ENCODE measurements at places on chromosomes 3 and 15.

DNA sequence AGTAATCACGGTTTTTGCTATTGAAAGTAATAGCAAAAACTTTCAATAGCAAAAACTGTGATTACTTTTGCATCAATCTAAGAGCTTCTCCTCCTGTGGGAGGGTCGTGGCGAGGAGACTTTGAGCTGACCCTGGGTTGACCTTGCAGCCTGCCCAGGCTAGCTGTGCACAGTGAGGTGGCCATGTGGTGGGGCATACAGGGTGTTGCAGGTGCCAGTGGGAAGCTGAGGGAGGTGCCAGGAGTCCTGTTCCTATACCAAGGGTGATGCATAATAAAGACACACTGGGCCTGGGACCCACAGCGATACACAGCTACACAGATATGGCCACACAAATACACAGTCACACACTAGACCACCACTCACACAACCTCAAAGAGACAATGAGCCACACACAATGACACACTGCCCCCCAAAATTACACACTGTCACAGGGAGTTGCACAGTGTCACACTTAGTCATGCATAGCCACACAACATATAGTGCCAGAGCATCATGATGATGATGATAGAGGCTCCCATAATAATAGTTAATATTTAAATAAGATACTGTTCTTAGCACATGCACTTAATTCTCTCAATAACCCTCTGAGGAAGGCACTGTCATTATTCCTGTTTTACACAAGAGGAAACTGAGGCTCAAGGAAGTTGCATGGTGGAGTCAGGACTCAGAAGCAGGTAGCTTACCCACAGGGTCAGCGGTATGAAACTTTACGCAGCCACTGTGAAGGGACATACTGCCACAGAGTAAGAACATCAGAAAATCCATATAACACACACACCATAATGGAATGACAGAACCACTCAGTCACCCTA is 6.3 kb downstream of the PLCD1 start:
- no peak for DNase-seq

- DNase-seq: no peak
These were observed 198.1 kb downstream of the MBNL1 start for GRCh38 chr3:152466784-152467183.

DNA sequence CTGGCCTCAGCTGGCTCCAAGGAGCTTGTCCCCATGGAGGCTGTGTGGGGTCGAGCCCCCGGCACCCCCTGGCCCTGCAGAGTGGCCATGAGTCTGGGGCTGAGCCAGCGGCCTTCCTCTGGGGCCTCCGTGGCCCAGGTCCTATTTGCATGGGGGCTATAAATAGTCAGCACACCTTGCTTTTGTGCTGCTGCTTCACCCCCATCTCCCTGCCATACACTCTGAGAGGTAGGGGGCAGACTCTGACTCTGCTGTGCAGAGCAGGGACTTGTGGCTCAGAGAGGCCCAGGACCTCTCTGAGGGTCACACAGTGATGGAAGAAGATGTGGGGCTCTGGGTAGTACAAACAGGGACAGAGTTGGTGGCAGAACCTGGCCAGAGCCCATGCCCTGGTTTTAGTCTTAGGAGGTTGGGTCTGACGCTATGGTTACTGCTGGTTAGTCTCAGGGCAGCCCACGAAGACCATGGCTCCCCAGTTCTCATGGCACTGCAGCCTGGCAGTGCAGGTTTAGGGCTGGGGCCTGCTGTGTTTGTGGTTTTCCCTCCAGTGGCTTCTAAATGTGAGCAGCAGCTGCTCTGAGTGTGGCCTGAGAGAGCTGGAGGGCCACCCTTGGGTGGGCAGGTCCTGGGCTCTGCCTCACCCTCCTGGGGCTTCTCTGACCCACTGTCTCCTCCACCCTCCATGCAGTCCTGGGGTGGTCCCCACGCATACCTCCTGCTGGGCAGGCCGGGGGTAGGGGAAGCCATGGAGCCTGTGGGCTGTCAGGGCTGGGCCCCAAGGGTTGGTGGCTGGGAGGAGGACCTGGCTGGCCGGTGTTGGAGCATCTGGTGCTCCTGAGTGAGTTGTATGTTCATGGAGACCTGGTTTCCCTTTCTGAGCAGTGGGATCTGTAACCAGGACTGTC is 13.6 kb downstream of the PRKCD start:
- DNase-seq: no peak

DNA sequence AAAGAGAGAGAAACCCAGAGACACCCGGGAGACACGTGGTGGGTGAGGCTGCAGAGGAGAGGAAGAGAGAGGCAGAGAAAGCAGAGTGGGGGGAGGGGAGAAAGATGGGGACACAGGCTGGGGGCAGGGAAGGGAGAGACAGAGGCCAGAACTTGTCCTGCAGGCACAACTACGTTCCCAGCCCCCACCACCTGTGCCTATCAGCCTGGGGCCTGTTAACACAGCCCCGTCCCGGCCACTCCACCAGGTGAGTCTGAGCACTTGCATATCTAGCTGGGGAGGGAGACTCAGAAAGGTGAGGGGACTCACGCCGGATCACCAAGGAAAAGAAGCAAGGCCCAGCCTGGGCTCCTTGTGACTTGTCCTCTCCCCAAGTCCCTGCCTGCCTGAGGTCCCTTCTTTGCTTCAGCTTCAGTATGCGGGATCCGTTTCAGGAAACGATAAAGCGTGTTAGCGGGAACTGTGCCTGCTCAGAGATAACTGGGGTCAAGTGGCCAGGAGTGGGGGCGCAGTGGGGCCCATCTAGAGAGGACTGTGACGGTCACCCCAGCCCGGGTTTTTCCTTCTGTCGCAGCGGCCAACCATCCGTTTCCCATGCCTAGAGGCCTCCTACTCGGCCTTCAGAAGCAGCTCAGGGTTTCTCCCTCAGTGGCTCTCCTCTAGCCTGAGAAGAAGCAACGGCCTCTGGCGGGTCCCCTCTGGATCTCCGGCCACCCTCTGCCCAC is 10.3 kb downstream of the LINGO1 start:
- no peak for DNase-seq

DNA sequence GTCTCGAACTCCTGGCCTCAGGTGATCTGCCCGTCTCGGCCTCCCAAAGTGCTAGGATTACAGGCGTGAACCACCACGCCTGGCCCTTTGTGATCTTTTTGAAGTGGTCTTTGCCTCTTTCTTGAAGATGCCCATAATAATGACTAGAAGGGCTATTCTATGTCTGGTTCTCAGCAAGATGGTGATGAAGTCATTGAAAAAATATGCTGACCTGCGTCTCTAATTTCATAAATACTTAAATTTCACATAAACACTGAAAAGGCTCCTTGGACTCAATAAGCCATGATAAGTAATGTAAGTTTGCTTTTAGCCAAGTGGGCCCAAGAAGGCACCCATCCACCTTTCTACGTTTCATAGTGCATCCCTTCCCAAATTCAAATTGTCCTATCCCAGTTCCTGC is 775 bp upstream of the MAPK6 start:
- no peak for DNase-seq

DNA sequence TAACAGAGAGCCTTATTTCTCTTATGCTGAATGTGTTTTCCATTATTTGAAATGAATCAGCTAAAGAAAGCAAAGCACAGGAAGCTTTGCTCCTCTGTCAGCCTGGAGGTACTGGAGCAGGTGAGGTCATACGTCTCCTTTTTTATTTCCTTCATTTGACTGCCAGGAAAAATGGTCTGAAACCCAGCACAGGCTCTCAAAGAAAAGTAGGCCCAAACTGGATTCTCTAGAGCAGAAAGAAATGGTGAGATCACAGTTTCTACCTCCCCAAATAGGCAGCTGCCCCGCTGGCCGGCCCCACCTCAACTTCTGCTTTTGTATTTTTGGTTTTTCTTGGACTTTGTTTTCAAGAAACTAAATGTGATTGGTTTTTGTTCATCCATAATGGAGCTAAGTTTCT is 95.1 kb downstream of the RPL39L start:
- no peak for DNase-seq

- no peak for DNase-seq
These were observed 8.8 kb upstream of the PRKAR2A start for GRCh38 chr3:48856469-48856868.

- DNase-seq: no peak
These were observed 260.3 kb upstream of the MRPL3 start for GRCh38 chr3:131762981-131763564.

DNA sequence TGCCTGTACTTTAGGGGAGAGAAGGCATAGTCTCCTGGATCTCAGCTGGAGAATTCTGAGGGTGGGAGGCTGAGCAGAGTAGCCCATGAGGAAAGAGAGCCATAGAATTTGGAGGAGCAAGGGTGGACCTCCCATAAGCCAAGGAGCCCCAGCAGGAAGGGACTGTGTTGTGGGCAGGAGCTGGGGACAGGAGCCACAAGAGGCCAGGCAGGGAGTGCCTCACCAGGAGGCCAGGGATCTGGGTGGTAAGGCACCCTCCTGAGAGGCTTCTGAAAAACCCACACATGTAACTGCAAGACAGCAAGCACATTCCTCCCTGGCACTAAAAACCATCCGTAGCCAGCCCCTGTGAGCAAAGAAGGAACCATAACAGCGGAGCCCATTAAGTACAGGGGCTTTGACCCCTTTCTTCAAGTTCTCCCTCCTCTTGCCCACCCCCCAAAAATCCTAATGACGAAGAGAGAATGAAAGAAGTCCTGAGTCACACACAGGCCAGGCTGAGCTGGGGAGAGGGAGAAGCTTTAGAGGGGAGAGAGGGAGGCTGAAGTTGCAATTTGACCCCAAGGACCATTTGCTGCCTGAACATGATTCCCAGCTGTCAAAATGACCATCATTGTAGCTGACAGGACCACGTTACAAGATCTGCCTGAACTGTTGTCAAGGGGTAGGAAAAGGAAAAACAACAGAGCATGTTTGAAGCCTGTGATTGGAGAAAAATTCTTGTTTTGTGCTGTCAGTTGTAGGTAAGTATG is 82.6 kb downstream of the TRIM42 start:
- no peak for DNase-seq

- DNase-seq: no peak
These were observed 319.4 kb upstream of the MDFIC2 start for GRCh38 chr3:70631716-70632307.

- peak; percentile 26 for DNase-seq
These were observed 36.1 kb upstream of the PLSCR5 start for GRCh38 chr3:146640955-146641867.

DNA sequence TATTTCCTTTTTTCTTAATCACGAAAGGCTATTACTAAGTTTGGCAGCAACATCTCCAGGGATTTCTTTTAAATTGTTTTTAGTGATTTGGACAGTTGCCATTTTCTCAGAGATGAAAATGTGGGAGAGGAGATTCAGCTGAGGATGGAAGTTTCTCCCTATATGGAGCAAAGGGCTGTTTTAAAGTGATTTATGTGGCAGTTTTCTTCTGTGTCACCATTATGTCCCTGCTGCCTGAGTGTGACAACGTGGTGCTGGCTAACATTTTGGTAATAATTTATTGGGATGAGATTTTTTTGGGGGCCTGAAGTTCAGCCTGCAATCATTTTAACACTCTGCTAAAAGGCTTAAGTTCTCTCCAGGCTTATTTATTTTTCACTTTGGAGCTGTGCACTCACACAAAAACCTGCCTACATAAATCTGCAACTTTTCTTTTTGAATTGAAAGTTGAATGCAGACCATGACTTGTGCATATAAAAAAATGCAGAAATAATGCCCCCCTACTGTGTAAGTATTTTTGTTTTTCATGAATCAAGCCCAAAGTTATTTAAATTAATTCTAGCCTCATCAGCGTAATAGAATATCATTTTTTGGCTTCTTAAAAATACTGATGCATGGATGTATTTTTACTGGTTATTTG is 210.9 kb downstream of the ZIC1 start:
- no peak for DNase-seq

DNA sequence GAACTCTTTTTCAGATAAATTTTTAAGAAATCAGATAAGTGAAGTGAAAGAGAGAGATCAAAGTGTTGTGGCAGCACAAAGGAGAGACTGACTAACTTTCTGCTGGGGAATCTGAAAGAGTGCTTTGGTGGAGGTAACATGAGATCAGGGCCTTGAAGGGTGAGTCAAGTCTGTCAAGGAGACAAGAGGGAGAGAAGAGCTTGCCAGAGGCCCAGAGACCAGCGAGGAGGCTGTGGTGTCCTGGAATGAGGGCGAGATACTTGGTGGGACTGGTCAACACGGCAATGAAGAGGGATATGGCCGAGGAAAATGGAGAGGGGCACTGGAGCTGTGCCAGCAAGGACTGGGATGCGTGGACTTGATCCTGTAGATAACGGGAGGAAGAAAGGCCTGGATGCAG is 4.6 kb downstream of the TADA3 start:
- DNase-seq: no peak

DNA sequence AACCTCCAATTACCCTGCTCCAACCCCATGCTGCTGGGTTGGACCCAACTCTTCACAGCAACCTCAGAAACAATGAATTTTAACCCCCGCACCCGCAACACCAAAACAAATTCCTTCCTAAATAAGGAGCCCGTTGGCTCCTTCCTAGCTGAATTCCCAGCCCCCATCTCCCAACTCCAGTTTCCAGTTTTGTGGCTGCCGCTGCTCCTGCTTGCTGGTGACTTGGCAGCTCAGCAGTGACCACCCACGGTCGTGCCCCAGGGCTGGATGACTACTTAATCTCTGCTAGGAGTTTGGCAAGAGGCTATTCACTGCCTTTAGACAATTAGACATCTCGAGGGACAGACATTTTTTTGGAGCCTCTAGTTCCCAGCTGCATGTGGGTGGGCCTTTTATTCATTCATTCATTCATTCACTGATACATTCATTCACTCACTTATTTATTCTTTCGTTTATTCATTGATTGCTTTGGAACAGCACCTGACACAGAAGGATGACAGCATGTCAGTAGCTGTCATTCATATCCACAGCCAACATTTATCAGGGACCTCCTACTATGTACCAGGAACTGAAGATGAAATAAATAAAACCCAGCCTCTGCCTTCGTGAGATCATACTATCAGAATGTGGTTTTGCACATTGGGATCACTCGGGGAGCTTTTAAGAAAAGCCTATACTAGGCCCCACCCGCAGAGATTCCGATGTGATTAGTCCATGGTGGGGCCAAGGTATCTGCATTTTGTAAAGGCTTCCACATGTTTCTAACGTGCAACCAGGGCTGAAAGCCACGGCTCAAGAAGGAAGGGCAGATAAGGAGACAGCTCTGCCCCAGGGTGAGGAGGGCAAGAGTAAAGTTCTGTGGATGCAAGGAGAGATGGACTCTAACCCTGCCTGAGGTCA is 256.5 kb downstream of the SHQ1 start:
- DNase-seq: peak; percentile 43

DNA sequence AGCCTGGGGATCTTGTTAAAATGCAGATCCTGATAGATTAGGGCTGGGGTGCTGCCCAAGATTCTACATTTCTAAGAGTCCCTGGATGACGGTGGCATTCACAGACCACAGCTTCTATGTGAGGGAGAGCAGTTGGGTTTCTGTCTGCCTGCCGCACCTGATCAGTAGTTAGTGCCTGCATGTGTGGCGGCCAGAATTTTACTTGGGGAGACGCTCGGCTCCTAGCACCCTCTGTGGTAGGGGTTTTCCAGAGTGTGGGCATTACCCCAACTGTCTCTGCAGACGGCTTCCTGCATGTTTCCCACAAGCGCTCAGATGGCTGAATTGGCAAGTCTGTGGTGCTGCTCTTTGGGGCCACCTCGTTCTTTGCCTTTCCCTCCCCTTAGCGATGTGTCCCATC is 8.3 kb downstream of the GHRL start:
- DNase-seq: no peak

GRCh38 chr3:149470381-149470780 is 4.1 kb upstream of the TM4SF4 start:
- DNase-seq: no peak
